ENCODE measurements at places on chromosomes 2 and 18.
A peak's percentile ranks its signal among the peaks of the same experiment; 100 is the strongest.

GRCh38 chr2:20471148-20471547 lies 24.3 kb downstream of the RHOB start:
- DNase-seq = no peak

- DNase-seq = no peak
These were observed 38.2 kb downstream of the FAM178B start for GRCh38 chr2:96947949-96948833.

- no peak for DNase-seq
These were observed 198.5 kb downstream of the UBE2E3 start for GRCh38 chr2:181178823-181179412.

- no peak for DNase-seq
These were observed 438.7 kb upstream of the MYT1L start for GRCh38 chr2:2769481-2770431.

DNA sequence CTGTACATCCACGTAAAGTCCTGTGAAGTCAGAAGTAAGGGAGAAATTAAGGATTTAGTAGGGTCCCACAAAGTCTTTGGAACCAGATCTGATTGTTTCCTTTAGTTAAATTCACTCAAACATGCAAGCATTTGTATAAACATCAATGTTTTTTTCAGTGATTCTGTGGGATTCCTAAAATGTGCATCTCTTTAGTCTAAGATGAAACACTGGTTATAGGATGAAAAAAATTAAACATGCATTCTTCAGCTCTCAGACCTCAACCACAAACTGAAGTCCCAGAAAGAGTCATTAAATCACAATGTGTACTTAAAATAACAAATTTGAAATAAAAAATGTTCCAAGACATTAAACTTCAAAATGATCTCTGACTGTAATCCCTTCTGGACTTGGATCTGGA lies 76.5 kb upstream of the APCDD1 start:
- no peak for DNase-seq

DNA sequence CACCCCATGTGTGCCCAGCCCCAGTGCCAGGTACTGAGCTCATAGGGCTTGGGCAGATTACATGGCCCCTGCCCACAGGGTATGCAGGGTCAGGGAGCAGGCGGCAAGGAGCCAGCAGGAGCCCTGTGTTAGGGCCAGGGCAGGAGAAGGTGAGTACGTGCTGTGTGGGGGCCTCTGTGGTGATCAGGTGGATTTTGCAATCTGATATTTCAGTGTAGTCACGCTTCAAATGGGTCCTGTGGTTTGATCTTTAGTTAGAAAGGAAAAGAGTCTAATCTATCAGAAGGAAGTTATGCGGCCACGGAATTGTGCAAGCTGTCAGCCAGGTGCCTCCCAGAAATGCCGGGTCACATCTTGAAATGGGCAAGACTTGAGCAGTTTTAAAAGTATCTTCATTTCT lies 13.9 kb downstream of the UBE2F start:
- no peak for DNase-seq

GRCh38 chr2:196380098-196380497 lies 208.7 kb upstream of the STK17B start:
- no peak for DNase-seq

DNA sequence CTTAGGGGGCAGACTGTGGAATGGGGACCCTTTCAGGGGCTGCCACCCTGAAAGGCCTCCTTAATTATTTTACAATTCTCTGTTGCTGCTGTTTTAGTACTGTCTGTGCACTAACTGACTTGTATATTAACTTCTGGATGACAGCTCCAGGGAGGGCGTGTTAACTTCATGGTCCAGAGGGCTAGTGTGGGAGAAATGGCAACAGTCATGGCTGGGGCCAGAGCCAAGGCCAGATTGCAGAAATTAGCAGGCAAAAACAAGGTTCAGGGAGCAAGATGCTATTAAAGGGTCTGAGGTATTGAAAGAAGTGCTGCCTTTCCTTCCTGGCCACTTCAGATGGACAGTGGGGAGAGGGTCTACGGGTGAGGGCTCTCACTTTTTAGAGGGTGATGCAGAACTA lies 9.1 kb downstream of the WIPF1 start:
- no peak for DNase-seq

- DNase-seq = no peak
These were observed 44.3 kb upstream of the CABYR start for GRCh38 chr18:24094561-24094960.

DNA sequence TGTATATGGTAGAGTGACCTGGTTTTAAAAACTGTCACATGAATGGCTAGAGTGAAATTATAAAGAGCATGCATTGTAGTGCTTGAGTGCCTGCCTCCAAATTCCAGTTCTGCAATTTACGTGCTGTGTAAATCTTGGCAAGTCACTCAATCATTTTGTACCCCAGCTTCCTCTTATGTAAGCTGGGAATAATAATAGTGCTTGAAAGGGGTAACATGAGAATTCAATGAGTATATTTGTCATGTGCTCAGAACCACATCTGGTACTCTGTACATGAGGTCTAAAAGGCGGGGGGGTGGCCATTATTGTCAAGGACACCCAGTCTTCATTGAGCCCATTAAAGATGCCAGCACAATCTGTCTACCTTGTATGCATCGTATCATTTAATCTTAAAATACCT lies 214.8 kb downstream of the MC4R start:
- DNase-seq = no peak

DNA sequence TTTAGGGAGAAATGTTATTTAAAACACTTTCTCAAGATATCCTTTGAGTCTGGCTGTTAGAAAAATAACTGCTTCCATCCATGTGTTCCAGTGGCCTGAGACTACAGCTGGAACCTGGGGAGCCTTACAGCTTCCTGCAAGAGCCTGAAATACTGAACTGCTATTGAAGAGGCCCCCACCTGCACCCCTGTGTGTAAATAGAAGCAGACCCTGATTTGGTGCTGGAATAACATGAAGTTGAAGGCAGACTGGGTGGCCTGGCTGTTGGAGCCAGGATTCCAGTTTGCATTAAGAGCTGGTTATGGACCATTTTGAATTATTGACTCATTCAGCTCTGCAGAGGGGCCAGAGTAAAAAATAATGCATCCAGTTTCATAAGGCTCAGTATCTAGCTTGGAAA lies 61.9 kb downstream of the DIS3L2 start:
- no peak for DNase-seq

- peak; percentile 29 for DNase-seq
These were observed at the start of gene ZBTB7C for GRCh38 chr18:48408727-48409590. TSS of gene ZBTB7C (minus strand) at chr18:48409383.

- DNase-seq = no peak
These were observed 894 bp upstream of the FARSB start for GRCh38 chr2:222656526-222657446.

DNA sequence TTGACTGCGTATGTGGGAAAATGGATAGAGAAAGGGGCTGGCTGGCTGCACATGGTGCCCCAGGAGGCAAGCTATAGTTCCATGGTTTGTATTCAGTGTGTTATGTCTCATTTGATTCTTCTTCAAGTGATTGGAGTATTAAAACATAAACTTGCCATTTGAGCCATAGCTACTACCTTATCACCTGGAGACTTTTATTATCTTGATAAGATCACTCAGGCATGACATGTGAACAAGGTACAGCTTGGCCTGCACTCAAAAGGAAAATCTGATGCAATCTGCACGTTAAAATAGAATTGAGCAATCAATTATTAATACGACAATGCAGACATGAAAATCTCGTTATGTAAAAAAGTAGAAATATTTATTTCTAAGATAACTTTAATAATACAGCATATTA lies 116.9 kb downstream of the RND3 start:
- DNase-seq = no peak

DNA sequence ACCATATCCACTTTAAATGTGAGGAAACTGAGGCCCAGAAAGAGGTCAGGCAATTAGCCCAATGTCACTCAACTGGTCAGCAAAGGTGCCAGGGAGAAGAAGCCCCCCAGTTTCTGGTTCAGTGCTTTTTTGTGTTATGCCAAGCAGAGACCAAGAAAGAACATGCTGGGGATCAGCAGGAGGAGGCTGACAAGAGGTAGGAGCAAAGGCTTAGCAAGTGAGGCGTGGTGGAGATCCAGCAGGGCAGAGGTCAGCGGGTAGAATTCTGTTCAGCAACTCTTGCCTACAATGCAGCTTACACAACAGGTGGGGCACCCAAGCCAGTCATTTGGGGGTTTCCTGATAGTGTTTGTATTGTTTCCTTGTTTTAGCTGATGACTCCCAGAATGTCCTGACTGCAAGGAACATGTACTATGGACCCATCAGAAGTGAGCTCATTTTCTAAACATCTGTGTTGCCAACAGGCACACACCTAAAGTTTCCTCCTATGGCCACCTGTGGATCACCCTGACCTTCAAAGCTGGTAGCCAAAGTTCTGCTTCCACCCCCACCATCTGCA lies 28.2 kb downstream of the LPIN2 start:
- no peak for DNase-seq

GRCh38 chr2:195164930-195165329 lies 492.1 kb upstream of the SLC39A10 start:
- no peak for DNase-seq

GRCh38 chr2:96815326-96816126 lies 542 bp upstream of the CNNM3 start:
- DNase-seq = no peak

DNA sequence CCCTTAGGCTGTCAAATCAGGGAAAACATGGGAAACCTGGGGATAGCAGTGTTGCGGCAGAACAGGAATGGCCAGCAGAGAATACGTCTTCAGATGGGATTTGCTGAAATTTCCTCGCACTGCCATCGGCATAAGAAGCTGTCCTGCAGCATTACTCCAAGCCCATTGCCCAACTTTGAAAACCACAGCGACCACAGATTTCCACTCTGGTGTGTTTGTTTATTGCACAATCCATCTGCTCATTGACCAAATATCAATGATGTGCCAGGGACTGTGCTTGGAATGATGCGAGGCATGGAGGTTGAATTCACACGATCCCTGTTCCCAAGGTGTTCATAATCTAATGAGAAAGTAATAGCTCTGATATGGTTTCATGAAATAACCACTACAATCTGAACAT lies 383.3 kb upstream of the MYT1L start:
- DNase-seq = no peak

DNA sequence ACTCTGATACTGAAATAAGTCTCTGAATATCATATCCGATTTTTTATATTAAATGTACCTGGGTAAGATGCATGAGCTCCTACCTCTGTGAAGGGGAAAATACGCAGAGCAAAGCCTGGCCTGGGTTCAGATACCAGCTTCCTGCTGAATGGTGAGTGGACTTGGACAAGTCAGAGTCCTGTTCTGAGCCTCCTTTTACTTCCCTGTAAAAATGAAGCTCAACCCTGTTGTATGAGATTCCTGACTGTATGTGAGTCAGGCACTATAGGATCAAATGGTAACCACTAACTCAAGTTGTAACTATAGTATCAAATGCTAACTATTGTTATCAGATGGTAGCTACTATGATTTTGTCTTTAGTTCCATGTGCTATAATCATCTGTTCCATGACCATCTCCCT lies 561.7 kb downstream of the CNTNAP5 start:
- DNase-seq = no peak

- no peak for DNase-seq
These were observed 76.5 kb upstream of the DLX2 start for GRCh38 chr2:172179045-172179701.

GRCh38 chr2:233068762-233069418 lies 8.7 kb downstream of the INPP5D start:
- no peak for DNase-seq

GRCh38 chr2:124264551-124265091 lies 239.5 kb downstream of the CNTNAP5 start:
- no peak for DNase-seq

DNA sequence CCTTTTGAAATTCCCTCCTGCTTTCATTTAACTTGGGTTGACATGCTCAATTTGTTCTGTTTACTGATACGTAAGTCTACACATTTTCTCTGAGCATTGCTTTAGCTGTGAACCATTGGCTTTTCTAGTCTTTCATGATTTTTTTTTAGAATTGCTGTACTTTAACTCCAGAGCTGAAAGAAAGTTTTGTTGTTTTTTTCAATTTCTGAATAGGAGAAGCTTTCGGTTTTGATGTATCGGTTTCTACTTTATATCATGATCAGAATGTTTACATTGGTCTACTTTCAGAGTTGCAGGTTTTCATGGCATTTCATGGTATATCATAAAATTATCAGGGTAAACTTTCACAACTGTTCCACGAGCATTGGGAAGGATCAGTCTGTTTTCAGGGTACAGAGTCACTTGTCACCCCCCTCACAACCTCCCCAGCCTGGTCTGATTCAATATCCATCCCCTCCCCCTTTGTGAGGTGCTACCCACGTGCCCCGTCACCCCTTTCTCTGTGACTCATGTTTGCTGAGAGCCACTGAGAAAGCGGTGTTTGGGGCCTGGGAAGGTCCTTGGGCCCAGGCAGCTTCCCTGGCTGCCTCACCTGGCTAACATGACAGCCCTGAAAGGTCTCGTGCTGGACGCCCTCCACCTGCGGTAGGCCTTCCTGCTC lies 7.0 kb downstream of the ASTL start:
- DNase-seq = no peak

All from GM12892 (cell line).